AG09319 (cell line): ENCODE measurements at places on chromosomes 6 and 20.

DNA sequence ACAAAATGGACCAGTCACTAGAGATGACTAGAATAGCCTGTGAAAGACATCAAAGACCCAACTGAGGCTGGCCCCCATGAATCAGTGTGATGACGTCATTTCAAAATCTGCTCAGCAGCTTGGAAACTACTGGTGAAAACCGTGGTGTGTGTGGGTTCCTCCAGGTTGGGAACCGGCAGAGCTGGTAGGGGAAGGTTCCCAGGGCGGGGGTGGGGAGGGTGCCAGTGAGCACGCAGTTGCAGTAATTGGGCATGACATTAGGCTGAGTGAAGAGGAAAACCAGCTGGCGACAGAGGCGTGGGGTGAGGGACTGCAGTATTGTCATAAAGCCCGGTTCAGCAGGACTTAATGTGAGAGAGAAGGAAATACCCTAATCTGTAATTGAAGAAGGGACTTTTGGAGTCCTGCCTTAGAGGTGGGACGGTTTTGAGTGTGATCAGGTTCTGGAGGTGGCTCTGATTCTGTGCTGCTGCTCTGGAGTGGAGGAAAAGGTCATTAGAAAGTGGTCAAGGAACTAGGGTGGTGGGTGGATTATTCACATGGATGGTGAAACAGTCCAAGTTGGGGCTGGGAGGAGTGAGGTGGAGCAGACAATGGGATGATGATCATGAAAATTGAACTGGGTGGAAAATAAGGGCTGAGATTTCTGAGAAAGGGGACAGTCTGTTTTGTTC, 52.0 kb upstream of the MTHFD1L start:
- no peak for DNase-seq

GRCh38 chr6:7777074-7777473, 51.2 kb downstream of the BMP6 start:
- no peak for DNase-seq

DNA sequence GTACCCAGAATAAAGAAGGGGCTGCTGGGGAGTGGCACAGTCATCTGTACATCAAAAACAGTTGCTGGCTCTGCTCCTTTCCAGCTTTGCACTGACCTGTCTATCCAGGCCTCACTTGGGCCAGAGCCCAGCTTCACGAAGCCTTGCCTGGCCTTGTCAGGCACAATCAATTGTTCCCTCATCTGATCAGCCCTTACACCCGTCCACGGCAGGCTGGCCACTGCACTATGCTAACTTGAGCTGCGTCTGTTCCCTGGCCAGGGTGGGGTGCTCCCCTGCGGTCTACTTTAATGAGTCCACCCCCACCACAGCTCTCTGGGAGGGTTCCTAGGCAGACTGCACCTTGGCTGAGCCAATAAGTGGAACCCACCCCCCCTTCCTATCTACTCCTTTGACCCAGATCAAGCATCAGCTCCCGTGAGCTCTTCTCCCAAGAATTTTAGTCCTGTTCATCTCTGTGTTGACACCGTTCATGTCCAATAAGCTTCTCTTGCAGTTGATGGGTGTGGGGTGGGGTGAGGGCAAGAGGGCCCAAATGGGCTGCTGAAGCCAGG, 74.3 kb upstream of the MLN start:
- no peak for DNase-seq

DNA sequence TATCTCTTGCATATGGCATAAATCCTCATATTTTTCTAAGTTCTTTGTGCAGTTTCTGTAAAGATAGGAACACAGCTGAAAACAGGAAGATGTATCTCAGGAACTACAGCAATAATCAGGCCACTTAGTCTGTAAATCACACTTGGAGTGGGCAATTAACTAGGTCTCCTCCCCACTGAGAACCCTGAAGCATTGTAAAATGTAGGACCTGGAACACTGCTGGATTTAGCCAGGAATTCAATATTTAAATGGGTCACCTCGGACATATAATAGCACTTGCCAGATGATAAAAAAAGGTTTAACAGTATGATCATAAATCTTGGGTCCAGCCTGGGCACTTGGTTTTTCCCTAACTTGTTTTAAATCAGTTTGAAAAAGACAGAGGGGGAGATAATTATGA, 155.0 kb downstream of the GRM1 start:
- DNase-seq: no peak

- no peak for DNase-seq
Measured at GRCh38 chr6:54255886-54256285, 52.4 kb upstream of the TINAG start.

DNA sequence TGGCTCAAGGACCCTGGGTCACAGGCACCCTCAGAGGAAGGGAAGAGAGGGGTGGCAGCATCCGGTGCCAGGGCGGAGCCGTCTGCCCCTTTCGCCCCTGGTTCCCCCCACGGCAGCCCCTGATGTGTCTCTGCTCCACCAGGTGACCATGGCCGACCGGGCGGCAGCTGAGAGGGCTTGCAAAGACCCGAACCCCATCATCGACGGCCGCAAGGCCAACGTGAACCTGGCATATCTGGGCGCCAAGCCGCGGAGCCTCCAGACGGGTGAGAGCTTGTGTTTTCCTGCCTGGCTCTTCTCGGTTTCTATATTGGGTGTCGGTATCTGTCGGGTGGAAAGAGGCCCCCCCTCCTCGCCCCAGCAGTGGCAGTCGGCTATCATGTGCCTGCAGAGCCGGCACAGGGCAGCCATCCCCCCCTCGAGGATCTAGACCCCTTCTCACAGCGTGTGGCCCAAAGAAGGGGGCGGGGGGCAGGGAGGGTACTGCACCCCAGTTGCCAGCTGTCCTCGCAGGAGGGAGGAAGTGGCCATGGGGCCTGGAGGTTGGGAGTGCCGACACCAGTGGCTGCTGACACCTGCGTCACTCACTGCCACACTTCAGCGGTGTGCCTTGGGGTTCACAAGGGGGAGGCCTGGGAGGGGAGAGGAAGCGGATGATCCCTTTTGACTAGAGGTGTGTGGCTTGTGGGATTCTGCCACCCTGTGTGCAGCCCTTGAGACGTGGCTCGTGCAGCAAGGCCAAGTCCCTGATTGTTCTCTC, 1.5 kb downstream of the RBM38 start:
- no peak for DNase-seq

GRCh38 chr20:20691477-20692235, 20.8 kb downstream of the RALGAPA2 start:
- no peak for DNase-seq

DNA sequence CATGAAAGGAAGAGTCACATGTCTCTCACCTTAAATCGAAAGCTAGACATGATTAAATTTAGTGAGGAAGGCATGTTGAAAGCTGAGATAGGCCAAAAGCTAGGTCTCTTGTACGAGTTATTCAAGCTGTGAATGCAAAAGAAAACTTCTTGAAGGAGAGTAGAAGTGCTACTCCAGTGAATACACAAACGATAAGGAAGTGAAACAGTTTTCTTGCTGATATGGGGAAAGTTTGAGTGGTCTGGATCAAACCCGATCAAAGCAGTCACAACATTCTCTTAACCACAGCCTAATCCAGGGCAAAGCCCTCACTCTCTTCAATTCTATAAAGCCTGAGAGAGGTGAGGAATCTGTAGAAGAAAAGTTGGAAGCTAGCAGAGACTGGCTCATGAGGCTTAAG, 1.9 kb upstream of the TPD52L1 start:
- DNase-seq: no peak

DNA sequence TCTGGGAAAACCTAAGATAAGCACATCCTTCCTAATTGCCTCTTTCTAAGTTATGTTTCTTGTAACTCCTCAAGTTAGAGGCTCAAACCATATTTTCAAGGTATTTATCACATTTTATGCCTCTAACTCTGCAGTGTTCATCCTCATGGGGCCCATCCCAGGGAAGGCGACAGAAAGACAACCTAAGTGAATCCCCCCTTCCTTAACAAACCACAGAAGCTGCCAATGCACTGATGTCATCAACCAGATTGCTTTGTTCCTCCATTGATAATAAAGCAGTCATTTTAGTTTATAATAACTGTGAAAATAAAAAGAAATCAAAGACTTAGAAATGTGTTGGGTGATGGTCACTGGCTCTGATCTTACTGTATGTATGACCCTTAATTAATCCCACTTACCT, 119.5 kb upstream of the TCF21 start:
- no peak for DNase-seq

- DNase-seq: no peak
Measured at GRCh38 chr6:75217193-75217592, 11.3 kb upstream of the COL12A1 start.

- no peak for DNase-seq
Measured at GRCh38 chr6:25250878-25251277, 28.3 kb upstream of the CARMIL1 start.

GRCh38 chr20:3262566-3262965, 23.6 kb upstream of the SLC4A11 start:
- DNase-seq: no peak

DNA sequence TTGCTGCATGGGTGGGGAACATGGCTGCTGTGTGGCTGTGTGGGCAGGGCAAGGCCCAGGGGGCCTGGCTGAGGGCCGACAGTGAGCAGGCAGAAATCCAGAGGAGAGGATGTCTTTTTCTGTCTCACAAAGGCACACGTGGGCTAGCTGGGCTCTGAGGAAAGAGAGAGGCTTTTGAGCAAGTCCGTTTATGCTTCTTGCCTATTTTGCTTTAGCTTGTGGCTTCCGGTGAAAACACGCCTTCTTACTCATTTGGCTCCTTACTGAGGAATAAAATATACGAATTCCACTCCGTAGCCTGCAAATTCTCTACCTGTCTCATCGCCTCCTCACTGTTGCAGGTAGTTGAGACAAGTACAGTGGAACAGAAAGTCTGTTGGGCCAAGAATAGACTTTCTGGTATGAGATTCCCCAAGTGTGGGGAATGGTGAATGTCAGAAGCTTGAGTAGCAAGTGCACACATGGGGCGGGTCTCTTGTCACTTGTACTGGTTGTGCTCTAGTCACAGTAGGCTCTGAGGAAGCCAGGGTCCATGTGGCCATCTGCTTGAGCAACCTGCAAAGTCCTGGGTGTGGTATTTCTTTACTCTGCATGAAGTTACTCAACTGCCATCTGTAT, 28.4 kb downstream of the WRNIP1 start:
- no peak for DNase-seq

- no peak for DNase-seq
Measured at GRCh38 chr6:158500016-158500735, 59.7 kb upstream of the TMEM181 start.

DNA sequence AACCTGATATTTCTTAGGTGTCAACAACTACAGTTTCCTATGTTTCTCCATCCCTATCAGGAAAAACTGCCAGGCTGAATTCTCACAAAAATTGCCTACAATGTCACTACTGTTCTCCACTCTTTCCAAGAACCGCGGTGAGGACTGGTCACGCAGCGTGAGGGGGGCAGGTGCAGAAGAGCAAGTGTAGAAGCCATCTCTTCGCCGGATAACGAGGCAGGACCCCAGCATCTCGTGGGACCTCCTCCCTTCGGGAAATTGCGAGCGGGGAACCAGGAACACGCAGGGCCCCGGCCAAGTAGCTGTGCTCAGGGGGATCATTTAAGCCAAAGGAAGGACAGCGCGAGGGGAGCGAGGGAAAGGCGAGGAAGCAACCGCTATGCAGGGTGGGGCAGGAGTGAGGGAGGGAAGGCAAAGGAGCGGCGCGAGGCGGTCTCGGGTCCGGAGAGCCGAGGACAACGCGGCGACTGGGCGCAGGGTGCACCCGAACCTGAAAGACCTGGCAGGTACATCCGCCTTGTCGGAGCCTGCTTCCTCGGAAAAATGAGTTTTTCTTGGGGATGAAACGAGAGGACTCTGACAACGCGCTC, 559 bp downstream of the APMAP start:
- DNase-seq: no peak

- DNase-seq: no peak
Measured at GRCh38 chr6:144019929-144020328, 11.9 kb upstream of the PLAGL1 start.

DNA sequence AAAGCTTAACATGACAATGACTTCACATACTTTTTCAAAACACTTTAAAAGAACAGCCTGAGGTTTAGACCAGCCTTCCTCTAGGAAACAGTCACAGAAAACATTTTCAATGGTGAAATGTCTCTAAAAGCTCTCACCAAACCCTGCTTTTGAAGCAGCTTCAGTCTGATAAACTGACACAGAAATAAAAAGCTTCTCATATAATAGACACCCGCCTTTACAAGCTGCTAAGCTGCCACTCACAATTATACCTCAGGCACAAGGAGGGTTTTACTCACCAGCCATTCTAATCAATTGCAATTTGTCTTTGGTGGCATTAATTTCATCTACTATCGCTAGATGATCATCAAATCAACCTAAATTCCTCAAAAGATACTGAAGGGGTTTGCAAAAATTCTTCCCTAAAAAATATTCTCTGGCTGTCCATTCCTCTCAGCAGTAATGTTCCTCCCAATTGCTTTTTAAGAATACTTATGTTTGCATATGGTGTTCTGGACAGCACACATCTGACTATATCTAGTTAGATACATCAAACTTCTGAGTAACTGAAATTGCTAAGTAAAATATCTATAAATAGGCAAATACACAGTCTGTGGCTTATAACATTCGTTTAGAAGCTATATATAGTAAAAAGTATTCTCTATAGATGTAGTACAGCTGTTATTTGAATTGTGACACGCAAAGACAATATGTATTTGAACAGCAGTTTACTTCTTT, 29.4 kb downstream of the KIF13A start:
- DNase-seq: no peak

DNA sequence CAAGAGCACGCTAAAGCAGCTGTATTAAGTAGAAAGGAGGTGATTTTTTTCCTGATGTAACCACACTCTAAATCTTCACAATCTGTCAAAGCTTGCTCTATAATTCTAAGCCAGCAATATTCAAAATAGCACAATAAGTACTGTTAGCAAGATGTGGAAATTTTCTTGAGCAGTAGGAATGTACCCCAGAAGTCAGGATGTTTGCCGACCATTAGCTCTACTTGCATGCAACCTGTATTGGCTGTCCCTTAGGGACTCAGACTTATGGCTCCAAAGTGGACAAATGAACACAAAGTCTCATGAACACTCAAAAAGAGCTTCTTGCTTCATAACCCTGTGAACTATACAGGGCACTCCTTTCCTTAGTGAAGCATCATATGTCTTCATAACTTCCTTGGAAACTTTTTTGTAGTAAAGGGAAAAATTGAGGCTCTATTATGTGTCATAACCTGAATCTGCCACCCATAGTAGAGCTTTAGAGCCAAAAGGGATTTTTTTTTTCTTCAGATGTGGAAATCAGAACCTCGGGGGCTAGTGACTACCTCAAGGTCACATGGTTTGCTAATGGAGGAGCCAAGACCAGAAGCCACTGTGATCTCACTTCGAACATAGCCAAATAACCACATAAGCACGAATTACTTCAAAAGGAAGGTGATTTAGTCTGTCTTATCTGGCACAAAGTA, 54.5 kb downstream of the ADGRG6 start:
- no peak for DNase-seq

- DNase-seq: no peak
Measured at GRCh38 chr6:106608080-106608668, 21.1 kb downstream of the RTN4IP1 start.

GRCh38 chr6:35191889-35192288, 21.9 kb upstream of the SCUBE3 start:
- DNase-seq: no peak

DNA sequence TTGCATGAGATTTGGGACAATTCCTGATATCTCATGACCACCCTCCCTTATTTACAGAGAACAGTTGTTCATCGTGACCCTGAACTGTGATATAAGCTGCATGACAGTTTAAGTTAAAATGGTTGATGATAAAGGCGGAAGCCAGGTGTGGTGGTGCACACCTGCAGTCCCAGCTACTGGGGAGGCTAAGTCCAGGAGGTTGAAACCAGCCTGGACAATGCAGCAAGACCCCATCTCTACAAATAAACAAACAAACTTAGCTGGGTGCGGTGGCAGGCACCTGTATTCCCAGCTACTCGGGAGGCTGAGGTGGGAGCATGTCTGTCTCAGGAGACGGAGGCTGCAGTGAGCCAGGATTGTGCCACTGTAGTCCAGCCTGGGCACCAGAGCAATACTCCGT, 24.1 kb downstream of the COL20A1 start:
- DNase-seq: no peak

- DNase-seq: peak; percentile 56
Measured at GRCh38 chr20:51335329-51335841, 207.1 kb downstream of the NFATC2 start.
